ENCODE measurements at places on chromosomes 12 and 14.

DNA sequence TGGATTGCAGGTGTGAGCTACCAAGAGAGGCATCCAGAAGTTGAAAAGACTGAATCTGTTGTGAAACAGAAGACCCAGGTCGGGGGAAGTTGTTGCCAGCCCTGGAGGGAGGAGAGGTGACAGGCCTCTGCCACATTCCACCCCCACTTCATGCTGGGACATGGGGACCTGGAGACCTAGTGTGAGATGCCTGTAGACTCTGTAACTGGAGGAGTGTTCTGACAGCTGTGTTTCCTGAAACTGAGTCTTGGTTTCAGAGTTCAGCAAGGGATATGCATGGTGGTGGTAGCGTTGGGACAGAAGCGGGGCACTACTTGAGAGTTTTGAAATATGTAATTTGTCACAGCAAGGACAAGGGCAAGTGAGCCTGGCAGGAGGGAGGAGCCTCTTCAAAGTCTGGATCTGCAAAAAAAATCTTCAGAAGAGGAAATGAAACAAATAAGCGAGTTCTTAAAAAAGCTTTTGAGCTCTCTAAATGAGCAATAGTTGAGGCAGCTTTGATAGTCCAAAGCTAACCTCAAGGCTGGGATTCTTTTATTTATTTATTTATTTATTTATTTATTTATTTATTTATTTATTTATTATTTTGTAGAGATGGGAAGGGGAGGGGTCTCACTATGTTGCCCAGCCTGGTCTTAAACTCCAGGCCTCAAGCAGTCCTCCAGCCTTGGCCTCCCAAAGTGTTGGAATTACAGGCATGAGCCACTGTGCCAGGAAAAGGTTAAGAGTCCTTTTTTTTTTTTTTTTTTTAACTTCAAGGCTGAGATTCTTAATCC, 58.9 kb upstream of the EEA1 start:
- DNase-seq: peak; percentile 46

DNA sequence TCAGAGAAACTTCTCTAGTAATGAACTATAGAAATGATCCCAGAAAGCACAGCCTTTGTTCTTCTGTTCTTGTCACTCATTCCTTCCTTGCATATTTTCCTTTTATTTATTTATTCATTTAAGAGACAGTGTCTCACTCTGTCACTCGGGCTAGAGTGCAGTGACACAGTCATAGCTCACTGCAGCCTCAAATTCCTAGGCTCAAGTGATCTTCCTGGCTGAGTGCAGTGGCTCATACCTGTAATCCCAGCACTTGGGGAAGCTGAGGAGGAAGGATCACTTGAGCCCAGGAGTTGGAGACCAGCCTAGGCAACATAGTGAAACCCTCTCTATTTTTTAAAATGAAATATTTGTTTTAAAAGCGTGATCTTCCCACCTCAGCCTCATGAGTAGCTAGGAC, 11.5 kb downstream of the TECPR2 start:
- DNase-seq: no peak

GRCh38 chr14:71855399-71856036, 76.7 kb upstream of the RGS6 start:
- DNase-seq: peak; percentile 77

GRCh38 chr12:115957686-115958290, 319.7 kb downstream of the MED13L start:
- no peak for DNase-seq

DNA sequence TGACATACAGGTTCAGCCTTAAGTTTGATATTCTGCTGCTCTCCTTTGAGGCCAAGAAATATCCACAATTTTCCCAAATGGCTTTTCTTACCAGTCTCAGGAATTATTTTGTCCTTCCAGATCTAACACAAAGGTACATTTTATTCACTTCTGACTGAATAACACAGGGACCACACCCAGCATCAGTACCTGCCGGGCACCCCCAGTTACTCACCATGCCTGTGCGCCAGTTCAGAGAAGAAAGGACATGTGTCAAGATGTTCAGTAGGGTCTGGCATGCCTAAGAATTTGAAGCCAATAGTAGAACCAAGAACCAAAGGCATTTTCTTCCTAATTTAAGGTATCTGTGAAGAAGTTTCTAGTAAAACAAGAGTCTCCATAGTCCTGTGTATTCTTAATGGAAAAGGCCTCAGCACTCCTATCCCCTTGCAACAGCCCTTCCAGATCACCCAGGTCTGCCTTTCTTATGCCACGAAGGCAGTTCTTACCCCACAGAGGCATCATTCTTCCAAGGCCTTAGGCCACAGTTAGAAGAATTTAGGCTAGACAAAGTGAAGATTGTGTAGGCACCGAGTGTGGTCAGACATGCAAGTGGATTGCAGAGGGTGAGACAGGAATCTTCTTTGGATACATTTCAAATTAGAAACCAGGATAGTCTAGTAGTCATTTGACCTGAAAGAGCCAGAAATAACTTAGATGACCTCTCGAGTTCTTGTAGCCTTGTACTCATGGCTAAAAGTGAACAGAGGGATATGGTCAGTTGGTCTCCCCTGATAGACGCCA, 140.1 kb upstream of the HIF1A start:
- DNase-seq: no peak

- DNase-seq: no peak
These were observed 38.1 kb upstream of the IL22 start for GRCh38 chr12:68291396-68292036.

DNA sequence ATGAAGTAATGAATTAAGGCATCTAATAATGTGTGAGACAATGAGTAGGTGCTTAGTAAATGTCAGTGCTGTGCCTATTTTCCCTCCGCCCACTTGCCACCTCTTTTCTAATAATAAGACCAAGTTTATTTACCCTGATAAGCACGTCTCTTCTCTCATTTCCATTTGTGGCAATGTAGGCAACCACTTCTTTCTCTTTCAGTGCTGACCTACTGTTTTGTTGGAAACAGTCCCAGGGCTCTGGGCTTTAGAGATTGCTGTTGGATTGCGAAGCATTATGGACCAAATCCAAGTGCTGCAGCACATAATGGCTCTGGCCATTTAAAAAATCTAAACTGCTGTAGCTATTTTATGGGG, 141.3 kb upstream of the PLEKHG7 start:
- no peak for DNase-seq

- DNase-seq: peak; percentile 29
These were observed 62.5 kb downstream of the DRAM1 start for GRCh38 chr12:101939856-101940265.

- DNase-seq: no peak
These were observed 79.6 kb downstream of the MOK start for GRCh38 chr14:102225386-102225785.

GRCh38 chr14:72892879-72893635, 844 bp downstream of the DPF3 start:
- DNase-seq: peak; percentile 28

- no peak for DNase-seq
These were observed 7.8 kb upstream of the SSH1 start for GRCh38 chr12:108865169-108865568.

- DNase-seq: no peak
These were observed 223.3 kb downstream of the RGS6 start for GRCh38 chr14:72155379-72155993.

- DNase-seq: no peak
These were observed 337.1 kb downstream of the TMEM121 start for GRCh38 chr14:105863296-105864108.

DNA sequence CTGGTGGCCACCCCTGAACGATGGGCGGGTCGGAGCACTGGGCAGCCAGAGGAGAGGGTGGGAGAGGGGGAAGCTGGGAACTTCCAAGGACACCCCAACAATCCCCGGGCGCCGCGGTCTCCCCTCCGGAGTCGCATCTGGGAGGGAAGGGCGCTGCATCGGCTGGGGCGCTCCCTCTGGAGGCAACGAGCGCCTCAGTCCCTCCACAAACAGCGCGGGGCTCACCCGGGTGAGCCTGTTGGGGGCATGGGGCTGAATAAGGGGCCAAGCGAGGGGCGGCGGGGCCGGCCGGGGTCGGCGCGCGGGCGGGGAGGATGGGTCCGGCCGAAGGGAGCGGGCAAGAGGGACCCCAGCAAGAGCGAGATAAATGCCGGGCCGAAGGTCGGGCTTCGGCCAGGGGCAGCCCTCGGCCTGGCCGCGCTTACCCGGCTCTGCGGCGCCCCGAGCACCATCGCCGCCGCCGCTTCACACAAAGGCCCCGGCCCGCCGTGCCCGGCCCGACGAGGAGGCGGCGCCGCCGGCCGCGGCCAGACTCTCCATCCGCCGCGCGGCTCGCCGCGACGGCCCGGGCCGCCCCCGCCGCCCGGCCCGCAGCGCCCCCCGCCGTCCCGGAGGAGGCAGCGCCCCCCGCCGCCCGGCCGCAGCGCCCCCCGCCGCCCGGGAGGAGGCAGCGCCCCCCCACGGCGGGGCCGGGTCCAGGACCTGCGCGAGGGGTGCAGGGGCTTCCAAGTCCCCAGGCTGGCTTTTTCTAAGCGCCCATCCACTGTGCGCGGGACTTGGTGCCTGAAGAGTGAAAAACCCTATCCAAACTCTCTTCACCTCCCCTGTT, at the start of gene ZBTB39:
Gene ZBTB39 (minus strand): TSS at position 567 of the 829 bp plus-strand sequence. CDS start 1,629 bp downstream, outside the sequence.
- peak; percentile 63 for DNase-seq

- peak; percentile 76 for DNase-seq
These were observed 2.1 kb downstream of the DDN start for GRCh38 chr12:48996794-48997718.
